ENCODE measurements at places on chromosomes 11 and 22.

GRCh38 chr11:73551677-73552076 lies 46.2 kb downstream of the FAM168A start:
- no peak for DNase-seq

GRCh38 chr22:40332319-40332781 lies 13.9 kb upstream of the ADSL start:
- no peak for DNase-seq

GRCh38 chr11:103581760-103582159 lies 454.7 kb upstream of the DDI1 start:
- no peak for DNase-seq

GRCh38 chr11:94897330-94897768 lies 76.0 kb downstream of the CWC15 start:
- DNase-seq, result no peak

GRCh38 chr11:7143908-7144307 lies 55.1 kb downstream of the RBMXL2 start:
- DNase-seq, result no peak

GRCh38 chr11:66548041-66548440 lies 1.3 kb downstream of the ACTN3 start:
- DNase-seq, result no peak

DNA sequence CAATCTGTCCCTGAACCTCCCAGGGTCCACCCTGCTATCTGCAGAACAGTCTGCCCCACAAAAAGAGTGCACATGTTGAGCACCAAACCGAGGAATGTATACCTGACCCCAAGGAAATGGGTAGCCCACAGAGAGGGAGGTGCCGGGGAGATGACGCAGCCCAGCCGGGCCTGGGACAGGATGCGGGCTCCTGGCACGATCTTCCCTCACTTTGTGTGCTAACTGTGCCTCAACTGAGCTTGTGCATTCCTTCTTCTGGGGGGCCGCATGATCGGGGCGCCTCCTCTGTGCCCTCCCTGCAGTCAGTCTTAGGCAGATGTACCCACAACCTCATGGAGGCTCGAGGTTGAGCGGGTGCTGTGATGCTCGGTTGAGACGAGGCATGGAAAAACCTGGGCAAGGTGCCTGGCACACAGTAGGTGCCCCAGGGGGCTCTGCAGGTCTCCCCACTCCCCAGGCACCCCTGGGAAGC lies 2.4 kb downstream of the GAS2L1 start:
- no peak for DNase-seq

DNA sequence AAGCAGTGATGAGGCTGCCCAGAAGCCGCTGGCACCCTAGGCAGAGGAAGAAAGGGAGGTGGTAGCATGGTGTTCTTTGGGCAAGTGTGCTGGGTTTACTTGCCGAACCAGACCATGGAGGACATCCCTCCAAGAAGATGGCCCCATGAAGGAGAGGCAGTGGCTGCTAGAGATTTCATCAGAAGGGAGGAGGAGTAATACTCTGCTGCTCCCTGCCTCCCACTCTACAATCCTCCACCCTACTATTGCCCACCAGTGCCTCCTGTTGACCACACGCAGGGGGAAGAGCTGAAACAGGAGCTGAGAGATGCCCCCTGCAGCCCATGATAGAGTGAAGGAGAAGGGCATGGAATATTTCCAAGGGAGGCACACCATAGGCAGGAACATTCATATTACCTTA lies 51.0 kb upstream of the PRSS23 start:
- DNase-seq, result no peak

DNA sequence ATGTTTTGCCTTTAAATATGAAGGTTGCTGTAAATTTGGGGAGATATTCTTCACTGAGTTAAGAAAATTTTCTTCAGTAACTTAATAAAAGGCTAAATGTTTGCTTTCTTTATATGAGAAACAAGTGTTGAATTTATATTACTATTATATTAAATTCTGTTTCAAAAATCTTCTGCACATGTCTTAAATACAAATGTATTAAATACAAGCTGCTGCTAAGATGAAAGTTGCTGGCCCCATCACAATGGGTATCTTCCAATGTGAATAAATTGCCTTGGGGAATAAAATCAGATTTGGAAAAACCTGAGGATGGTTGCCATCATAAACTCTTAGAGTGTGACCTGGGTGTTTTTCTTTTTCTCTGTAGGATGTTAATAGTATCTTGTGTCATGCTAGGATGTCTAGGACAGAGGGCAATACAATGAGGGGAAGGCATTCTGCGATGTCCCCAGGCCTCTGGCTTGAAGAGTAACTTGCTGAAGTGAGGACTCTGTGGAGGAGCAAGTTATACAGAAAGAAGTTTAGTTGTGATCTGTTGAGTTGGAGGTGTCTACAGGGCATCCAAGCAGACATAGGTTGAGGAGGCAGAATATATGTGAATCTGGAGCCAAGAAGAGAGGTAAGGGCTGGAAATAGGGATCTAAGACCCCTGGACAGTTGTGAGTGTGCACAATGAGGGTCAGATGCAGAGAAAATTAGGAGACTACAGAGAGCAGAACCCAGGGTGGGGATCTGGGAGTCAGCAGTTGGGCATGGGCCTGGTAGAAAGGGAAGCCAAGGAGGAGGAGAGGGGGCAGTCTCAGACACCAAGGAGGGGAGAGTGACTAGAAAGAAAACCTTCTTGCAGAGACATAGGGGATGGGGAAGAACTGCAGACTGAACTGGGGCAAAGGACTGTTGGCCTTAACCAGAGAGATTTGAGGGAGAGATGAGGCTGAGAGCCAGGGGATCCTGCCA lies 4.8 kb downstream of the IGLL5 start:
- DNase-seq, result no peak

DNA sequence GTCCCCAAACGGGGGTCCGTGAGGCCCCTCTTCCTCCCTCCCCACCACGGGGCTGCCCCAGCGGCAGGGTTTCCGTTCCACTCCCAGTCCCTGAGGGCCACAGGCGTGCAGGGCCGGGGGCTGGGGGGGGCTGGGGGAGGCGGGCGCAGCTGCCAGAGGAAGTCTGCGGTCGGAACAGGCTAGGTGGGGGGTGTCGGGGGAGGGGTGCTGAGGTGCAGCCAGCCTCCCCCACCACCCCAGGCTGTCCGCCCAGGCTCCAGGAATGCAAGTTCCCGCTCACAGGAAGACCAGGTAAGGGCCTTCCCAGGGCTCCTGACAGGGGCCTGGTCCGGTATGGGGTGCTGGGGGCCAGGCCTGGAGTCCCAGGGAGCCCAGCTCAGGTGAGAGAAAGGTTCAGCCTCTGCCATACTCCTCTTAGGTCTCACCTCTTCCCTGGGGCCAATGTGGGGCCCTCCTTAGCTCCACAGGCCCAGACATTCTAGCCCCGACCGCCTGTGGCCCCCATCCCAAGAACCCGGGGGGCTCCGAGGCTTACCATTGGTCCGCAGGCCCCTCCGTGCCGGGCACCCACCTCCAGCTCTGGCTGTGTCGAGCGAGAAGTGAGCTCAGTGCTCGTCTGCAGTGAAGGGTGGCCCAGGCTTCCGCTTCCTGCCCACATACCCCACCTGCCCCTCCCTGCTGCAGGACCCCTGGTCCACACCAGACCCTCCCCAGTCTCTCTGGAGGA lies at the start of gene PTPRCAP:
Gene PTPRCAP (minus strand): TSS at position 601 of the 727 bp plus-strand sequence. CDS start 63 bp downstream, at position 538.
- DNase-seq, result no peak

DNA sequence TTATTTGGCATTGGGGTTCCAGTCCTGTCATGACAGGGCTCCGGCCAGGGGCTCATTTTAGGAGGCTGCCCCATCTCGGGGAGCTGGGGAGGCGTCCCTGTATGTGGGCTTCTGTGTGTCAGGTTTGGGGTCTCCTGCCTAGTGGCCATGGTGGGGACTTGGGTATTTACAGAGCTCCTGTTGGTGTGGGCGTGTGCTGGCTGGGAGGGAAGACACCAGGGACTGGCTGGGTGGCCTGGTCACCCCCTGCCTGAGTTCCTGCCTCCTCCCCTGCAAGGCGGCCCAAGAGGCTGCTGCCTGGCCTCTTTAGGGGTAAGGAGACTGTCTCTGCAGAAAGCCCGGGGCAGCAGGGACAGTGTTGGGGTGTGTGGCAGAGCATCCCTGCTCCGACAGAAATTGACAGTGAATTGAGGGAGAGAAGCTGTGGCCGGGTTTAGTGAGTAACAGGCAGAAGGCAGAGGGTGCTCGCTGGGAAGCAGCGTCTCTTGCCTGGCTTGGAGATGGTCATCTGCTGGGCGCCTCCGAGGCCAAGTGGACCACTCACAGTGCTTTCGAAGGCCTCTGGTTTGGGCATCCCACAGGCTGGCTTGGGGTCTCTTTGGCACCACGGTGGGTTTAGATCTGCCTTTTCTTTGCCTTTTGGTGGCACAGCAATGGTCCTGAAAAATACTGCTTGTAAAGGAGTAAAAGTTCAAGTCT lies 40.3 kb upstream of the GRAMD4 start:
- DNase-seq, result no peak

- DNase-seq, result no peak
Measured at GRCh38 chr11:30328681-30329080, 5.8 kb downstream of the ARL14EP start.

DNA sequence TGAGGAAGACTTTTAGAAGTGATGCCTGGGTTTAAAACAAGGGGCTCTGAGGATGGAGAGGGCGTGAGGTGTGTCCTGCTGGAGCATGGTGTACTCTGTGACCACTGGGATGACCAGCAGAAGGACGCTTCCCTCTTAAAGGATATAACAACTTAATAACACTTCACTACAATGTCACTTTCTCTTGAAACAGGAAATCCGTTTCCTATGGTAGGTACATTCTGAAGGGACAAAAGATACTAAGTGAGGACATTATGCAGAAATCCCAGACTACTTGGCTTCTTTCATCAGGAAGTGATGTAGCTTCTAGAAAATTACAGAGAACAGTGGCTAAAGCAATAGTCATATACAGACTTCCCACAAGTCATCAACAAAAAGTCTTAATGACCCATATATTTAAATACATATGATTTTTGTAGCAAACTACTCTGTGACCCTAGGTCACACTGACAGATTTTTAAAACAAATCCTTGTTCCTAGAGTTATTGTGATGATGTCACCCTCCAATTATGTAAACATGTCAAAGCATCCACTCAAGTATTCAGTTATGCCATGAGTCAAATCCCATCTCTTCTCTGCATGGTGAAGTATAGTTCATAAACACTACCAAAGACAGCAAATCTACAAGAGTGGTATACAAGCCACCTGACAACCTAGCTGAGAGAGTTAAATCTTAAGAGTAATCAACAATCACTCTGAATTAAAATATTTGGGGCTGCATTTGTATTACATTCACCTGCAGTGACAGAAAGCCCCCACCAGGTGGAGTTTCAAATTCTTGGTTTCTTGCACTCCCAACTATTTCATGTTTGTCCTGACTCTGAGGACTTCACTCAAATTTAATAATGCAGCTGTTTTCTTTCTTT lies 32.8 kb downstream of the PITPNB start:
- DNase-seq, result peak; percentile 17

DNA sequence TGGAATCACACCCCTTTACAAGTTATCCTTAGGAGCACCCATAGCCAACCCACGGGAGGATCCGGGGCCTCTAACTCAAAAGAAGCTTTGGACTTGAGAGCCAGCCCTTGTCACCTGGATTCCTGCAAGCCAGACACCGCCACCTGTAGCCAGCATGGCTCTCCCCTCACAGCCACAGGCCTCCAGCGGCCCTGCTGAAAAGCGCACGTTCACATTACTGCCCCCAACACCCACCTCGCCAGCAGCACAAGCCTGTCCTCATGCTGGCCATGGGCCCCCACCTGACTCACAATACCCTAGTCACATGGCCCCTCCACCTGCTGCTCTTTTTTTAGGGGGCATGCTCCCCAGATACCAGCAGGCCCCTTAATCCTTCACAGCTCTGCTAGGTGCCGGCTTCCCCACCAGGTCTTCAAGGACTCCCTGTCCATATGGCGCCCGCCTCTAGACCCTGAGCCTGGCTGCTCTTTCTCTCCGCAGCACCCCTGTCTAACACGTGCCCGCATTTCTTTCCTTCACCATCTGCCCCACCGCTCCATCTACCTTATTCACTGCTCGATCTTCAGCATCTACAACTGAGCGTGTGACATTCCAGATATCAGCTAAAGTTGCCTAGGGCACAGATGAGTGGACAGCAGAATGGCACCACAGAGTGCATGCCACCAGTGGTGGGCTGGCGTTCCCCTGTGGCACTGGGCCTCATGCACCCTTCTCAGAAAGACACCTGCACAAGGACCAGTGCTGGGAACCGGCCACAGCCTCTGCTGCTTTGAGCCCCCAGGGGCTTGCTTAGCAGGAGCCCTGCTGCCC lies 6.6 kb downstream of the CARS1 start:
- DNase-seq, result no peak

DNA sequence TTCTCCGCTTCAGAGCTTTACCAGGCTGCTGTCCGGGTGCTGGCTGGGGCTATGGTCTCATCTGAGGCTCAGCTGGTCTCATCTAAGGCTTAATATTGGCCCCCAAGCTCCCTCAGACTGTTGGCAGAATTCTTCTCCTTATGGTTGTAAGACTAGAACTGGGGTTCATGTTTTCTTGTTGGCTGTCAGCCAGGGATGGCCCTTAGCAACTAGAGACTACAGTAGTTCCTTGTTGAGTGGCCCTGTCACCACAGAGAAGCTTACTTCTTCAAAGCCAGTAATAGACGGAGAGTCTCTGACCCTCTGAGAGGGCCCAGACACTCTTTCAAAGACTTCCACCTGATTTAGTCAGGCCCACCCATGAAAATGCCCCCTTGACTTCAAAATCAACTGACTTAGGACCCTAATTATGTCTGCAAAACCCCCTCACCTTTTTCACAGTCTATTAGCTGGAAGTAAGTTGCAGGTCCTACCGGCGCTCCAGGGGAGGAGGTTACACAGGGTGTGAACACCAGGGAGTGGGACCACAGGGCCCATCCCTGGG lies 24.2 kb upstream of the TREH start:
- no peak for DNase-seq

- DNase-seq, result no peak
Measured at GRCh38 chr22:28977481-28977971, 84.1 kb downstream of the C22orf31 start.

DNA sequence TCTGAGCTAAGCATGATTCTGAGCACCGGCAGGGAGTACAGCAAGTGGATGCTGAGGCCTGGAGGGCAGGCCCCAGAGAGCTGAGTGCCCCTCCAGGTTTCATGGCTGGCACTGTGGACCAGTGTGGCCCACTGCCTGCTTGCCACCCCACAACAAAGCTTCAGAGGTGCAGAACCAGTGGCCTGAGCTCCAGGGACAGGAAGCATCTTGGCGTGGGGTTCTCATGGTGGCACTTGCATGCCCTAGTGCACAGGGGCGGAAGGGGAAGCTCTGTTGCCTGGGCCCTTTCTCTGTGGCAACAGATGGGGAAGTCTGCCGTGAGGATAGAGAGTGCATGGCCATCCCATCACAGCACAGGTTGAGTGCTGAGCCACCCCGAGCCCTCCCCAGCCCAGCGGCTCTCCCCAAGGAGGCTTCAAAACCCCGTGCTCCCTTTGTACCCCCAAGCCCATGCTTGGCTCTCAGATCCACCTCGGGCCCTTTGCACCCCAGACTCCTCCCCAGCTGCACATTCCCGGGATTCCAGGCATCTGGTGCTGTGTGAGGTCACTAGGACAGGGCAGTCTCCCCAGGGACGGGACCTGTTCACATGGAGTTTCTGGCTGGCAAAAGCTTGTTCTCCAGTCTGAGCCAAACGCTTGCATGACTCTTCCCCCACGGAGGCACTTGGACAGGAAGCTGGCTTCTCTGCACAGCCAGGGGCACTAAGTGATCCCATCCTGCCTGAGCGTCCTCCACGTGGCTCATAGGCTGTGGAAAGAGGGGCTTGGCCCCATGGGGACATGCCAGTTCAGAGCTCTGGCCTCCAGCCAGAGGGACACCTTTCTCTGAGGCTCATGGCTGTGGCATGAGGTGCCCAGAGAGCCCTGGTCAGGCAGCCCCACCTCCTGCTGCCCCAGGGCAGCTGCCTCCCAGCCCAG lies 4.2 kb downstream of the SLC25A1 start:
- no peak for DNase-seq

All from bone marrow (tissue), 2 donors.